ENCODE measurements at places on chromosomes 6 and 20. TPM values are rescaled to one million over a fixed set of nuclear protein-coding genes. Genes with fewer than 3 reads are reported as not detected.

Gene CDSN
- not detected for total RNA-seq

Gene TRIM15
- 0.12 TPM for total RNA-seq

DNA sequence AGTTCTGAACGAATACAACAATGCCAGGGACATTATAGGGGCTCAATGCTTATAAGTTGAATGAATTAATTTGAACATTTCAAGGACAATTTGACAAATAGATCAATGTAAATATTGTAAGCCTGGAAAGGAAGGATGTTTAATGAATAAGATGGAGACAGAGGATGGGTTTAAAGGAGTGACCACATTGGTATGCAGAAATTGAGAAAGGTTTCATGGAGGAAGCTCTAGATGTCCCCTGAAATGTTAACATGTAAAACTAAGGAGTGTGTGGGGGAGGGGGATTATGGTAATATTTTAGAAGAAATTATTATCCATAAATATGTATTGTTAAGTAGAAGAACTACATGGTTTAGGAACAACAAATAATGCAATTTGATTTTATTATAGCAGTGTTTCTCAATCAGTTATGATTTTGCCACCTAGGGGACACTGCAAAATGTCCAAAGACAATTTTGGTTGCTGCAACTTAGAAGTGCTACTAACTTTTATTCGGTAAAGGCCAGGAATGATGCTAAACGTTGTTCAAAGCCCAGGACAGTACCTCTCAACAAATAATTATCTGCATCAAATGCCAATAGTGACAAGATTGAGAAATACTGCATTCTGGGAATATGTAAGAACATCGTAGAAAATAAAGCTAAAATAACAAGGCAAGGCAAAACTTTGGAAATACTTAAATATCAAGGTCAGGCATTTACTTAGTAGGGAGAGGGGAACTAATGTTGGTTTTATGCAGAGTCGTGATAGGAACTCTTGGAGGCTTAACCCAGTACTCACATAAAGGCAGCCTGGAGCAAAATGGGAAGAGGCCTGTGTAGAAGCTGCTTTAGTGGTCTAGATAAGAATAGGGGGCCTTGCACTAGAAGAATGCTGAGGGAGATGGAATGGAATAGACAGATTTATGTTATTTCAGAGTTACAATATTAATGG, 686.9 kb upstream of the CITED2 start:
- DNase-seq, result no peak

- DNase-seq, result no peak
Observed at GRCh38 chr6:20833881-20834515, 299.7 kb downstream of the CDKAL1 start.

GRCh38 chr6:169589293-169589692, 112.5 kb downstream of the WDR27 start:
- no peak for DNase-seq

- no peak for DNase-seq
Observed at GRCh38 chr6:5149891-5150290, 64.8 kb downstream of the PPP1R3G start.

DNA sequence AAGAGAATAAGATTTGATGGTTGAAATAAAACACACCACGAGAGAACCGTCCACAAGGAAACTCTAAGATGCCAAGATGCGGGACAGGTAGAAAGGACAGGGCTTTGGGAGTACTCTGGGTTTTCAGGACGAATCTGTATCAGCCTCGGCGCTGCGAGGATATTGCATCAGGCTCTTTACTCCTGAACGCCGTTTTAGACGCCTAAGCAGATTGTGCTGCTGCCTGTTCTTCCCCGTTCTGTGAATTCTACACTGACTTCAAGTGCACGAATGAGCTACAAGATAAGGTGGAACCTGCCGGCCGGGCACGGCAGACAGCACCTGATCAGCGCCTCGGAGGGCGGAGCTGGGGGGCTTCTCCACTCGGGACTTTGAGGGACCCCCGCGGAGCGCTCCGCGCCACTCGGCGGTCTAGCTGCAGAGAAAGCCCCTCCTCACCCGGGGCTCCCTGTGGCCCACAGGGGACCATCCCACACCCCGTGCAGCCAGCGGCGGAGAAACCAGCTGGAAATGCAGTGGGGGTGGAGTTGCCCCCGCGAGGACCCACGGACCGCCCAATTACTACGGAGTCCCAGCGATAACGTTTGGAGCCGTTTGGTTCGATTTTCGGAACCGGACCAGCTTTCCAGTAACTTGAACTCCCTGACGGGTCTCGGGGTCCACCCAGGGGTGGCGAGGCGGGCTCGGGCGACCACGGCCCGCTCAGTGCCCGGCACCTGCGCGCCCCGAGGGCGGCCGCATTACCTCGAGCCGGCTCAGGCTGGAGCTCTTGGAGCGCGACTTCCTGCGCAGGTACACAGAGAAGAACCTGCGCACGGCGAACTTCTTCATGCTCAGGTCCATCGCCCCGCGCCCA, 646 bp downstream of the RPS6KA2 start:
- peak; percentile 16 for DNase-seq
